Activated CD8-positive, alpha-beta memory T cell treated with anti-CD3 and anti-CD28 coated beads for 24 hours (primary cell): ENCODE measurements at places on chromosomes 1 and 21.

DNA sequence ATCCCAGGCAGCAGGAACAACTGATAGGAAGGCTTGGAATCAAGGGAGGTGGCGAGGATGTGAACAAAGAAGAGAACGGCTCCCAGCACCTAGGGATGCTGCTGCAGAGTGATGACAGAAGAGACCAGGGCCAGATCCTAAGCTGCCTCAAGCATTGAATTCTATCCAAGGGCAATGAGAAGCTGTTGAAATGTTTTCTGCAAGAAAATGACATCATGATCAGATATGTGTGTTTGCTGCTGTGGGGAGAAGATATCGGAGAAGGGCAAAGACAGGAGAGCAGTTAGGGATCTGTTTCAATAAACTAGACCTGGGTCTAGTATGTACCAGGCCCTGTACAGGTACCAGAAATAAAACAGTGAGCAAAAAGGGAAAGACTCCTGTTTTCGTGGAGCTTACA is 194.7 kb upstream of the RAB4A start:
- DNase-seq: no peak

GRCh38 chr1:195591917-195592672 is 1016.1 kb downstream of the KCNT2 start:
- no peak for DNase-seq

DNA sequence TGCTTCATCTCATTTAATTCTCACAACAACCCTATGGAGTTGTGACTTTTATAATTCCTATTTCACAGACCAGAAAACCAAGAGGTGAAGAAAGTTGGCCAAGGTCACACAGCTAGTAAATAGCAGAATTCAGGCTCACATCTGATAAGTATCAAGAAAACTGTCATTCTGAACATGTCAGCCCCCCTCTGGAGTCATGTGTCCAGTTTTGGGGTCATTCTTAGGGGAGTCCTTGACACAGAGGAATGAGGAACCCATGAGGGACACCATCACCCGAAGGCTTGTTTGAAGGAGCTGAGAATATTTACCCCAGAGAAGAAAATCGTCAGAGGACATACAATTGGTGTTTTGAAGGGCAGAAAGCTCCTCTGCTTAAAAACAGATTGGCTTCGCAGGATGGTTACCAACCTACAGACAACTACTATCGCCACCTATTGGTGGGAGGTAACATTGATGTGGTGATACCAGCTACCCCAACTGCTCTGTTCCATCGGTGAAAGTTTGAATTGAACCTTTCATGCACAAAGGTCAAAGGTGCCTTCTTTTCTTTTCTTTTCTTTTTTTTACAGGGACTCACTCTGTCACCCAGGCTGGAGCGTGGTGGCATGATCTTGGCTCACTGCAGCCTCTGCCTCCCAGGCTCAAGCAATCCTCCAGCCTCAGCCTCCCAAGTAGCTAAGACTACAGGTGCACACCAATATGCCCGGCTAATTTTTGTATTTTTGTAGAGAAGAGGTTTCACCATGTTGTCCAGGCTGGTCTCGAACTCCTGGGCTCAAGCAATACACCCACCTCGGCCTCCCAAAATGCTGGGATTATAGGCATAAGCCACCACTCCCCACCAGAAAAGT is 31.3 kb downstream of the NCMAP start:
- DNase-seq: peak; percentile 62

DNA sequence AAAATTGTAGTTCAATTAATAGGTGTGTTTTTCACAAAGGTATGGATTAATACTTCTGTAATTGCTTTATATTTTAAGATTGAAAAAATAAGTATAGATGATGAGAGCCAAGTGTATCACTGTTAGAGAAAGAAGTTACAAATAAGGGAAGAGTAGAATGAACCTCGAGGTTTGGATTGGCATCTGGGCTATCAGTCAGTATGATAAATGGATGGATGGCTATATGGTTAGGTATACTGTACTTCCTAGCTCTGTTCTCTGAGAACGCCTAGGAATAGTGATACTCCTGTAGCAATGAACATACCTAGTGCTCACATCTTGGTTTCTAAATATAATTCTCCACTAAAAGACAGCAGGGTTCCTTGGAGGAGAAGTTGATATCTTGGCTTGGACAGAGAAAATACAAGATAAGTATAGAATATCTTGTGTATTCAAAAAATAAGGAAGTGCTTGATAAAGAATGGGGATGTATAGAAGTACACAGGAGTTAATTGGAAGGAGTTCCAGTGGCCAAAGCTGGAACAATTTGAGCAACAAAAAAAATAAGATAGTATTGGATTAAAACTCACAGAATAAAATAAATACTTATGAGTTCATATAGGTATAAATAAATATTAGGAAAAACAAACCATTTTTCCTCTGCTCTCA is 12.4 kb downstream of the IPO9 start:
- DNase-seq: no peak

GRCh38 chr21:30674312-30674711 is 31.6 kb downstream of the KRTAP20-3 start:
- DNase-seq: no peak

- no peak for DNase-seq
These were observed 64.1 kb upstream of the ACOT11 start for GRCh38 chr1:54483875-54484437.

DNA sequence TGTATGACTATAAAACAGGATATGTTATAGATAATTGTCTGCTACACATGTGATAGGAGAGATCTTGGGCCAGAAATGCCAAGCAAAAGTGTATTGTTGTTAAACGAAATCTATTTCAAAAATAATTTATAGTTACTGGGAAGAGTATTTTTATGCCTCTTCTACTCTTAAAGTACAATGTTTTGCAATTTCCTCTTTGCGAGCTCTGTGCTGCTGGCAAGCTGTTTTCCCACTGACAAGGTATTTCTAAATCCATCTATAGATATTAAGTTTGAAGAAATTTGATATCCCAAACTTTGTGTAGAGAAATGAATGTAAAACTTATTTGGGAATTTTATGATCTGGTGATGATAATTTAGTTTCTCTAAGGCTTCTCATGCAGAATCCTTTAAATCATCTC is 63.3 kb upstream of the PTGFR start:
- no peak for DNase-seq
